ENCODE measurements at places on chromosomes 16 and 17. TPM values are rescaled to one million over a fixed set of nuclear protein-coding genes. Genes with fewer than 3 reads are reported as not detected.

Gene MYH11
- total RNA-seq: 770 TPM

- no peak for DNase-seq
These were observed 1.8 kb upstream of the C1QTNF8 start for GRCh38 chr16:1097800-1098199.

GRCh38 chr16:73106329-73107034 lies 58.6 kb upstream of the ZFHX3 start:
- no peak for DNase-seq

GRCh38 chr16:61083711-61084110 lies 952.5 kb downstream of the CDH8 start:
- DNase-seq: no peak

GRCh38 chr17:78347453-78347852 lies 12.4 kb downstream of the SOCS3 start:
- no peak for DNase-seq

DNA sequence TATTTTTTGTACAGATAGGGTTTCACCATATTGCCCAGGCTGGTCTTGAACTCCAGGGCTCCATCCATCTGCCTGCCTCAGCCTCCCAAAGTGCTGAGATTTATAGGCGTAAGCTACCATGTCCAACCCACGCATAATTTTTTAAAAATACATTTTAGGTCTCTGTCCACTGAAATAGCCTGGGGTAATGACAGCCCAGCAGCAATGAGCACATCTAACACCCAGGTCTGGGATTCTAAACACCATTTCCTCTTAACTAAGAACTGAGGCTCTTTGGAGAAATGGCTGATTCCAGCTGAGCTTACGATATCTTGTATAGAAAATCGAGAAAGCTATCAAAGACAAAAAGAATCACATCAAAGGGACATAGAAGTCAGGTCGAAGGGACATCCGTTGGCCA lies 245.3 kb downstream of the PARN start:
- no peak for DNase-seq
